CD4-positive, alpha-beta T cell treated with Interleukin-15 for 1 hour (primary cell): ENCODE measurements at places on chromosomes 1 and 21.

- DNase-seq, result no peak
These were observed 83.6 kb downstream of the CAMTA1 start for GRCh38 chr1:6868660-6869380.

GRCh38 chr1:23444596-23445390 is 20.2 kb upstream of the TCEA3 start:
- no peak for DNase-seq

GRCh38 chr21:16421965-16422364 is 692.2 kb downstream of the USP25 start:
- no peak for DNase-seq

DNA sequence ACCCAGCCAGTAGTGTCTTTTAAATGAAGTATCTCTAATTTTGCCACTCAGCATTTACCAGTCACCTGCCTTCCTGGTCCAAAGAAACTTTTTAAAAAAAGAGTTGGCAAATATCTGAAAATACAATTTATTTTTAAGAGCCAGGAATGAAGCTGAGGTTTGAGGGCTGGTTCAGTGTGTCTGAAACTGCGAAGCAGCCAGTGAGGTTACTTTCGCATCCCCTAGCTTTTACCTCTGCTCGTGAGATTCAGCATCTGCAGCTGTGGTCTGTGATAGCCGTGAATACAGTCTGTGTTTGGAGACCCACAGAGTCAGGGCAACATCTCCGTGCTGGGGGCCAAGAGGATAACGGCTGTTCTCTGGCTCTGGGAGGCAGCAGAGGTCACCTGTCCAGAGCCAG is 21.3 kb upstream of the KCNAB2 start:
- DNase-seq, result peak; percentile 6

DNA sequence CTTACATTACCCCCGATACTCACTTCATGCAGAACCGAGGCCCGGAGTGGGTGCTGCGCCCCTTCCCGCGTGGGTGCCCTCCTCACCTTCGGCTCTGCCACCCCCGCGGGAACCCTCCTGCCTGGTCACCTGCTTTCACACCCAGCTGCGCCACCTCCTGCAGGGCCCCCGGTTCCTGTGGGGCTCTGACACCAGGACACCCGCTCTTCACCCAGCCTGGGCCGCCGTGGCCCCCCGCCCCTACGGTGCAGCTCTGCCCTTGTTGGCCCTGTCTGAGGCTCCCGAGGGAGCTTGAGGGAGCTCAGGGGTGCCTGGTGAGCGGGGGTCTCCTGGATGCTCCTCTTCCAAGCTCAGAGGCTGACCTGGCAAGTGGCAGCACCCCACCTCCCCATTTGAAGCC is 19.0 kb downstream of the RRP1 start:
- DNase-seq, result no peak

DNA sequence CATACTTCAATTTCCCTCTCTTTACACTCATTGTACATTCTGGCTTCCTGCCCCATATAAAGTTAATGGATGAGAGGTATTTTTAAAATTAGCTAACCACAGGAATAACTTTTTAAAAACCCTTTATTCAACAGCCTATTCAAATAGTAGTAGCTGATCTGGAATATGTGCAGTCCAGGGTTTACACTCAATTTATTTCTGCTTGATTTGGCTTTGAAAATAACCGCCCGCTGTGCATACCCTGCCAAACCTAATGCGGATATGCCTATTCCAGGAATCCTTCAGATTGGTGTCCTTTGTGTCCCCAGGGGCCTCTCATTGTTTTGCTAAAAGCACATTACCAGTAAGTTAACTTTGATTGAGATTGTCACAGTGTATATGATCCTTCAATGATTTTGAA is 1686.2 kb downstream of the PLA2G4A start:
- no peak for DNase-seq

DNA sequence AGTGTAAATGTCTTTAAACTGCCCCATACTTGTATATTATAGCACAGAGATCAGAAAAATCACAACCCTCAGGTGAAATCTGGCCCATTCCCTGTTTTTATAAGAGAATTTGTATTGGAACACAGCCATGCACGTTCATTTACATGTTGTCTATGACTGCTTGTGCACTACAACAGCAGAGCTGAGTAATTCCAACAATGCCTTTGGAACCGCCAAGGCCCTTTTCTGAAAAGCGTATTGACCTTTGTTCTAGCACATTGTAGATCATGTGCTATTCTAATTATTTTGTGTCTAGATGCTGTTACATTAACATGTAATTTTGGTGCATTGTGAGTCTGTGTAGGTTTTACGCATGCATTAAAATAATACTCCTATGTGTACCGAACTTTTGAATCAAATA is 339.6 kb downstream of the CHRM3 start:
- no peak for DNase-seq

- no peak for DNase-seq
These were observed 41.9 kb downstream of the AHDC1 start for GRCh38 chr1:27562021-27562420.

DNA sequence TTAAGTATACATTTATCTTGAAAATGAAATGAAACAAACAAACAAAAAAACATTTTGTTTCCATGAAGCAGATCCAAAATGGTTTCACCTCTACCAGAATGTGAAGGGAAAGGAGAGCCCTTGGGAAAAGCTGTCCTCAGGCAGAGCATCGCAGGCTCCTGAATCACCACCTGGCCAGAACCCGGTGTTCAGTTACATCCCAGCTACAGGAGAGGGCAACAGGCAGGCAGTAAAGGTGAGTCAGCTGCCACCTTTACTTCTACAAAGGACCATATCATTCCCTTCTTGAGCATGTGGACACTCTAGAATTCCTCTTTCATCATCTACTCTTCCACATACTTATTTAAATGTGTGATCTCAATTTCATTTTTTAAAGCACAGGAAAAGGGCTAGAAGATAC is 151.2 kb downstream of the PIGK start:
- no peak for DNase-seq

- no peak for DNase-seq
These were observed 5.0 kb downstream of the KPNA6 start for GRCh38 chr1:32112806-32113375.

- no peak for DNase-seq
These were observed 257.2 kb downstream of the FGGY start for GRCh38 chr1:59554011-59554663.

DNA sequence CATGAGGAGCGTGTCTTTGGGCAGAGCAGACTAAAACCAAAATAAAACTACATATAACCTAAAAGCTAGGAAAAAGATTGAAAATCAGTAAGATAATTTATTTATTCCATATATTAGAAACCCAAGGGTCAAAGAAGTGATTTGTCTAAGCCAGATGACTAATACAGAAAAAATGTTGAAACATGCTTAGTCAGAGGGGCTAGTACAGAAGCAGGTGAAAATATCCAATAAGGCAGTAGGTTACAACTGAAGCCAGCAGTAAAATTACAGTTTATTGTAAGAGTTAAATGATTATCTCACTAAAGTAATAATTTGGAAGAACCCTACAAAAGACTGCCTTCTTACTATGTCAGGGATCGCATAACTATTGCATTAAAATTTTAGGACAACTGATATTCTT is 1190.9 kb upstream of the PRMT6 start:
- DNase-seq, result no peak

DNA sequence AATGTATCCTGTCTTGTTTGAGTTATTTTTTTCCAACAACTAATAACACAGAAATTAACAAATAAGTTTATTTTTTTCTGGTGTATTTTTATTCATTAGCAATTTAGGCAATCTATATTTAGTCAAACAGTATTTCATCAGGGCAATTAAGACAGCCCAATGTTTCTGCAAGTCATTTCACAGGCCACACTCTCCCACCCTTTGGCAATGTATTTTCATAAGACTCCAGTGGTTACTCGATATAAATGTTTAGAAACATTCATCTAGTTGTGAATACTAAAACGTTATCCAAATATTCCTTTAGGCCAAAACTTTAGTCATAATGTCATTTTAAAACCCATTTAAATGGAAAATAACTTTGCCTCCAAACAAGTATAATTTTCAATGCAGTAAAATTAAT is 142.1 kb downstream of the KCNT2 start:
- DNase-seq, result no peak

DNA sequence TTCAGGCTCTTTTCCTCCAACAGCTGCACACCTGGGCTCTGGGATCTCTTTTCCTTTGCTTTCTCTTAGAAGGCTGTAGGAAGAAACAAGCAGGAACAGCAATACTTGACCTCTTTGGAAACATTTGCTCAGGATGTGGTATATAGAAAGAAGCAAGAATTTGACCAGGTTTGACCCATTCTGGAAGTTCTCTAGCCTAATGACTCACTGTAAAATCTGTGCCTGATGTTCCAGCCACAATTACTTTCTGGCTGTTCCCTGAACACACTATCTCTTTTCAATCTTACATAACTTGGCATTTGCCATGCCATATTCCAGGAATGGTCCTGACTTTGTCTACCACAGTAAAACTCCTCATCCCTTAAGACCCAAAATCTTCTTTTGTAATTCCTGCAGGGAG is 419.9 kb upstream of the DAB1 start:
- no peak for DNase-seq

DNA sequence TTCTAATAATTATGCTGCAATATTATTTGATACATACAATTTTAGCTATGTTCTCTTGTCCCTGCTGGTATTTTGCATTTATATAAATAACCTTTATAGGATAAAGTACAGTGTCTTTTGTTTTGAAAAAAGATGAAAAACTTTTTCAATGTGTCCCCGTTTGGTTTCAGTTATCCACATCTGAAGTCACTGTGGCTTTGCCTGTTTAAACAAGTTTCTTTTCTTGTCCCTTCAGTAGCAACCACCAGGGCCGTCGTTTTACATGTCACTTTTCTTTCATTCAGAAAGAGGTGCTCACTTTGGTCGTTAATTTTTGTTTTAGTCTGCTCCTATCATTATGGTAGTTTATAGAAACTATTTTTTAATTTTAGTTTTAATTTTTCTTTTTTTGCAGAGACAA is 41.4 kb downstream of the RABGAP1L start:
- DNase-seq, result no peak

DNA sequence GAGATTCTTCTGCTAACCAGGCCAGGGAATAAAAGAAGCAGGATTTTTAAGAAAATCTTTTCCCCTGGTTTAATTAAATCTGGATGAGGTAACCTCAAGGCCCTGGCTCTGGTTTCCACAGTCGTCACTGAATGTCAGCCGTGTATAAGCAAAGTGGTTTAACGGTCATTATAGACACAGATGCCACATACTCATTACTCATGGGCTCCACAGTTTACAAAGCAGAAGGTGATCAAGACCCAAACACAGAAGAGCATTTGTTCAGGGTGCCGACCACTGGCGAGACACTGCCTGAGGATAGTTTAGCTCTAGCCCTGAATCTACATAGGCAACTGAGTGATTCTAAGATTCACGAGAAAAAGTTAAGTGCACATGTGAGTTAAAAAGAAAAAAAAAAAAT is 27.8 kb upstream of the RAP1GAP start:
- no peak for DNase-seq

DNA sequence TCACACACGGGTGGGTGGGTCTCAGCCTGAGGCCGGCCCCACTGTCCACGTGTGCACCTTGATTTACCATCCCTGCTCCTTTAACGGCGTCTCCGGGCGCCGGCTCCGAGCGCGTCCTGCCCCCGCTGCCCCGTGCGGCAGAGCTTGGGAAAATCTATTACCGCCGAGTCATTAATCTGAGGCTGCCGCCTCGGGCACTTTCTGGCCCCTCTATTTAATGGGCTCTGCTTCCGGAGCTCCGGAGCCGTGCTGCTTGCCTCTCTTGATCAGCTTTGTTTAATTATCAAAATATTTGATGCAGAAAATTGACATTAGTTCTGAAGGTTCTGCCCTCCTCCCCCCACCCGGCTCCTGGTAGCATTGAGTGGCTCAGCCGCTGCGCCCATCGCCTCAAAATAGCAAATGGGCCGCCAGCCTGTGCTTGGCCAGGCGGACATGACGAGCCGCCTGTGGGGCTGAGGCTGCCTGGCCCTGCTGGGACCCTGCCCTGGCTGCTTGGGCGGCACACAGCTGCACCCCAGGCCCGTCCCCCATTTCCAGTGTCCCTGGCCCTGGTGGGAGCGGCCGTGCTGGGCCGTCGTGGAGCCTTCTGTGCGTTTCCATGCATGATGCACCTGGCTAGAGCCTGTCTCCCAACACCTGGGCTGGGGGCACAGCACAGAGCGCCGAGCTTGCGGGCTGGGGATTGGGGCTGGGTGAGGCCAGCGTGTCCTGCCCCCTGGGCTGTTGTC is 81.6 kb upstream of the TTC34 start:
- DNase-seq, result no peak

DNA sequence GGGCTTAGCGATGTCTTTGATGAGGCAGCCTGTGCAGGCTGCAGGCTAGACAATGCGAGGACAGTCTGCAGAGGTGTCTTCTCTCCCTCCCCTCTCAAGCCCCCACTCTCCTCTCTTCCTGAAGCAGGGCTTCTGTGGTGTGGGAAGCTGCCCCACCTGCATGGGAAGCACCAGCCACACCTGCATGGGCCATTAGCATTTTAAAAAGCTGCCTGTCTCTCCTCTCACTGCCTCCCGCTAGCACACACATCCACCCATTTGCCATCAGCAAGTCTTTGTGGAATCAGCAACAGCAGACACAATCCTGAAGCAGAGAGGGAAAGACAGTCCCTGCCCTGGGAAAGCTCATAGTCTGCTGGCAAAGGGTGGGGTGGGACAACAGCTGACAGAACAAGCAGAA is 53.1 kb downstream of the NAV1 start:
- no peak for DNase-seq

DNA sequence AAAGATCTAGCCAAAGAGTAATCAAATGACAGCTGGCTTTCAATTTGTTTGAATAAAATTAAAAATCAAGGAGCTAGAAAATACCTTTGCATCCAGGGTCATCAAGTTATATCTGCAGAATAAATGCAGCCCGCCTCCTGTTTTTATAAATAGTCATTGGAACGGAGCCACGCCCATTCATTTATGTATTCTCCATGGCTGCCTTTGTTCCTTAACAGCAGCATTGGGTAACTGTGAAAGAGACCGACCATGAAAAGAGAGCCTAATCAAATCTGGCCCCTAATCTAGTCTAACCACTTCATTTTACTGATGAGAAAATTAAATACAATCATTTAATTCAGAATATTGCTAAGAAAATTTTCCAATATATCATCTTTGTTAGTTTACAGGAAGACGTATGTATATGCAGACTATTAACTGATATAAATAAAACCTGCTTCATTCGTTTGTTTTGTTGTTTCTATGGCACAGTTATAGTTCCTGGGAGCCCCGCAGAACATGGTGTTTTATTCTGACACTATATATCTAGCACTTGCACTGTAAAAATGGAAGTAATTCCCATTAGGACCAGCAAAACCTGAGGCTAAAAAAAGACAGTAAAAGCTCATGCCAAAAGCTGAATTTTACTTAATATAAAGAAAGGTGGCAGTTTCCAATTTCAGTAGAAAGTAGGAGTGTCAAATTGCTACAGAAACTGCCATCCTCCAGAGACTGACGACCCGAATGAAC is 111.8 kb upstream of the PALMD start:
- no peak for DNase-seq

- DNase-seq, result no peak
These were observed 140.7 kb downstream of the NOS1AP start for GRCh38 chr1:162210196-162210595.
